ENCODE measurements at places on chromosomes 12 and 14.

- no peak for DNase-seq
Measured at GRCh38 chr12:21165048-21165447, 34.1 kb downstream of the SLCO1B1 start.

DNA sequence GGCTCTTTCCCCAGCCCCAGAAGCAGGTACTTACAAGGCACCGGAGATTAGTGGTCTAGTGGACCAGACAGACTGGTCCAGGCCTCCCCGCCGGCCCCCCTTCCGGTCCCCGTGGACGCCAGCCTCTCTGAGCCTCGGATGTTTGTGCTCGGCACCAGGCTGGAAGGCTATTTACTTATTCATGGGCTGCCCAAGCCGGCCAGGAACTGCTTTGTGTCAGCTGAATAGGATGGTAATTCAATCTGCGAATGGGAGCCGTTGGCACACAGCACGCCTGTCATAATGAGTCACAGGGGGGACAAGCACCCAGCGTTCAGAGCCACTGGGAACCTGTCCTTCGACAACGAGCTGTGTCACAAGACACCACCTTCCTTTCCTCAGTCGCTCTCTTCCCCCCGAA is 82.3 kb downstream of the RIMBP2 start:
- DNase-seq: peak; percentile 94

GRCh38 chr14:101734246-101734847 is 27.2 kb upstream of the PPP2R5C start:
- DNase-seq: no peak

DNA sequence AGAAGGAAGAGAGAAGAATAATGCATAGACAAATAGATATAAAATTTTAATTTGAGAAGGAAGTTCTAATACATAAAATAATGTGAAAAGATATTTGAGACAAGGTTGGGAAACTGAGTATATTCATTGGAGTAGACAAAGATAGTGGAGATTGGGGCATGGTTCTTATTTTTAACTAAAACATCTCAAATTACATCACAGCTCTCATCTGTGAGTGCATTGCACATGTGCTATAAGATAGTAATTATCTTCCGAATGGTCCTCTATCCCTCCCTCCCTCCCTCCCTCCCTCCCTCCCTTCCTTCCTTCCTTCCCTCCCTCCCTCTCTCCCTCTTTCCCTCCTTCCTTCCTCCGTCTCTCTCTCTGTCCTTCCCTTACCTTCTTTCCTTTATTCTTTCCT is 1104.0 kb upstream of the FLRT2 start:
- no peak for DNase-seq

GRCh38 chr12:53481939-53482586 is 17.2 kb downstream of the MAP3K12 start:
- DNase-seq: no peak

DNA sequence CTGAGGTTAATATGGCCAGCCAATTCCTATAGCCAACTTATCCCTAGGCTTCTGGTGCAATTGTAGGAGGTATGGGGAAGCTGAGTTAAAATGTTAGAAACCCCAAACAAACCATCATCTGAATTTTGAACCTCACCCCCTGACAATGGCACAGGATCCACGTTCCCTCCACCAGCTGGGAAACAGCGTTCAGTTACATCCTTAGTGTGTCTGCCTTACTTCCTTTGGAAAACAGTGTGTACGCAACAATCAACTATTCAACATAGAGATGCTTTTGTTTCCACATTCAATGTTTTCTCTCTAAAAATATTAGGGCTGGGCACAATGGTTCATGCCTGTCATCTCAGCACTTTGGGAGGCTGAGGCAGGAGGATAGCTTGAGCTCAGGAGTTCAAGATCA is 203.4 kb downstream of the TTC7B start:
- DNase-seq: no peak

GRCh38 chr14:99217066-99217955 is 54.7 kb downstream of the BCL11B start:
- DNase-seq: no peak

DNA sequence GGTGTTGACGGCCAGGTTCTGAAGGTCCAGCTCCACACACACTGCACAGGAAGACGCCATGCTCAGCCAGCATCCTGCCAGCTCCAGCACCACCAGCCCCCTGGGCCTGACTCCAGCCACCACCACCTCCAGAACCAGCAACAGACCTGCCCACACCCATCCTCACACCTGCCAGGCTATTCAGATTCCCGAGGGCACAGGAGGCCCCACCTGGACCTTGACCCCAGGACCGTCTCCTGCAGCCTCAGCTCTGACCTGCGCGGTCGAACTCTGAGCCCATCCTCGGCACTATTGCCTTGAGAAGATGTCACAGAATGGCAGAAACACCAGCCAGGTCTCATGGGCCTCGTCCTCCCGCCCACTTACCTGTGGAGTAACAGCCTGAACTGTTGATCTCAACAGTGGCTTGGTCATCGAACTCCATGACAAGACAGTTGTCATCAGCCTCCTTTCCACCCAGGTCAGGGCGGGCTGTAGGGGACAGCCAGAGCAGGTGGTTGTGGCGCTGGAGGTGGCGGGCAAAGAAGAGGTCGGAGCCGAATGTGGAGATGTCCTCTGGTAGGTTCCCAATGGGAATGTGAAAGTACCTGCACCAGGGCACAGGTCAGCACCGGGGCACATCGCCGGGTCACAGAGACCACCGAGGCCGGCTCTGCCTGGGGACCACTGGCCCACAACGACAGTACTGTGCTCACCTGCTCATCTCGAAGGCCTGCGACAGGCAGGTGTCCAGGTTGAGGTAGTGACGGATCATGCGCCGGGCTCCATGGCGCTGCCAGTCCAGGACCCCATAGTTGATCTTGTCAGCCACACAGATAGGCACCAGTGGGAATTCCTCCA is 23.5 kb downstream of the P2RX2 start:
- no peak for DNase-seq

DNA sequence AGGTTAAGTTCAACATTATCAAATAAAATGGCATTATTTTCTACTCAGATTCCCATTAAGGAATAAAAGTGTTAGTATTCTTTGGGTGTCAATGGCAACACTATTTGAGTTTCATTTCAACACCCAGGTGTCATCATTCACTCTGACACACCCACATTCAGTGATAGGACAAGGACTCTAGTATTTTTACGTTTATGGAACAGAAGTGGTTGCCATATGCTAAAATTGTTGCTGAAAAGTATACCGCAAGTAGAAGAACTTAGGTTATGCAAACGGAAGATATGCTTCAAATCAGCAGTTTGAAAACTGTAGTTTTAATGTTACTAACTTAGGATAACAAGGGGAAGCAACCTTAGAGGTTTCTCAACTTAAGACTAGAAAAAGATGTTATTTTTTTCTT is 20.0 kb upstream of the SGPP1 start:
- no peak for DNase-seq

DNA sequence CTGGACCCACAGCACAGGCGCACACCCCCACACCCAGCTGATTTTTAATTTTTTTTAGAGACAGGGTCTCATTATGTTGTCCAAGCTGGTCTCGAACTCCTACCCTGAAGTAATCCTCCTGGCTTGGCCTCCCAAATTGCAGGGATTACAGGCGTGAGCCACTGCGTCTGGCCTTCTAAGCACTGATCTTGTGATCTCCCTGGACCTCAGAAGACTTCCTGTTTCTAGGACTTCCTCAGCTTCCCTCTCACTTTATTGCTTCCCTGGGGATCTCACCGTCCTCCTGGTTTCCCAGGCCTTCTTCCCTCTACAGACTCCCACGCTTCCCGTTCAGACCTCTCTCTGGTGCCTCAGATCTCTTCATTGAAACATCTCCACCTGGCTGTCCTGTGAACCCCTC is 13.8 kb downstream of the ZNF839 start:
- no peak for DNase-seq

DNA sequence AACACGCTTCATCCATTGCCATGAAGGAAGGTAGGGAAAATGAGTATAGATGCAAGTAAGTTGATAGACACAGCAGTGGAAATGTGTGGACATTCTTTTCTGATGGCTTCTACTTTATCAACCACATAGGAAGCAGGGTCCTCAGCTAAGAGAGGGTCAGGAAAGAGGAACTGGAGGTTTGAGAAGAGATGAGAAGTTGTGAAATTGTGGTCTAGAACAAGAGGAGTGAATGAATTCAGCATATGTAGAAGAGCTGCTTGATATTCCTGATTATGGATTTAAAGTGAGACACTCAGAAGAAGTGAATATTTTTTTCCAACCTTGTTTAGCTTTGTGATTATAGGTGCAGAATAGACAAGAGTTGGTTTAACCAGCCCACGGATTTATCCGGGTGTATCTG is 128.5 kb downstream of the SLC15A5 start:
- no peak for DNase-seq

GRCh38 chr12:65203376-65203775 is 34.0 kb downstream of the LEMD3 start:
- DNase-seq: no peak

DNA sequence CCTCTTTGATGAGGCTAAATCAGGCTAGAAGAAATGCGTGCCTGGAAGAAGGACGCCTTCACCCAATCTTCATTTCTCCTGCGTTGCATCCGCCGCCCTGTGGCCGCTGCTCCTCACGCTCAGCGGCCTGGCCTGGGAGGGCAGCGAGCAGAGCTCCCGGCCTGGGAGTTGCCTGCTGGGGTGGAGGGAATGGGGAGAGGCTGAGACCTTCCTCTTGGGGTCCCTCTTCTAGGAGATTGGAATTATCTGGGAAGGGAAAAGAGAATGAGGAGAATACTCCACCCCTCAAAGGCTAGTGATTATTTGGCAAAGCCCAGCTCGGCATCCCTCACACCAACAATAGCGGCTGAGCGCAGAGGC is 2.4 kb upstream of the HOXC12 start:
- DNase-seq: no peak

- no peak for DNase-seq
Measured at GRCh38 chr12:112988224-112988623, 9.9 kb downstream of the OAS2 start.

GRCh38 chr12:66309606-66310005 is 7.3 kb downstream of the HELB start:
- no peak for DNase-seq

DNA sequence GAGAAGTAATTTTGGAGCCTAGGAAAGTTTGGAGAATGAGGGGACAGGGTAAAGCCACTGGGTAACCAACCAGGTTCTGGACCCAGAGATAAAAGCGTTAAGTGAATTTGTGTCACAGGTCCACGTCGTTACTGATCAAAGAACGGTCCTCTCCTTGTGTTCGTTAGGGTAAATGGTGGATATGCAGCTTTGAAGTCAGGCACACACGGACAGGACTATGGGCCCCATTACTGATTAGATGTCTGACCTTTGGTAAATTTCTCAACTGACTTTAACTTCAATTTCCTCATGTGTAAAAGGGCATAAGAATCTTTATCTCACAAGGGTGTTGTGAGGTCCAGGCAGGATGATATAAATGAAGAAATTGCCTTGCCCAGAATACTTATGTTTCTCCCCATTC is 76.6 kb downstream of the EMP1 start:
- DNase-seq: no peak

- DNase-seq: no peak
Measured at GRCh38 chr14:52538623-52539022, 13.7 kb downstream of the TXNDC16 start.

DNA sequence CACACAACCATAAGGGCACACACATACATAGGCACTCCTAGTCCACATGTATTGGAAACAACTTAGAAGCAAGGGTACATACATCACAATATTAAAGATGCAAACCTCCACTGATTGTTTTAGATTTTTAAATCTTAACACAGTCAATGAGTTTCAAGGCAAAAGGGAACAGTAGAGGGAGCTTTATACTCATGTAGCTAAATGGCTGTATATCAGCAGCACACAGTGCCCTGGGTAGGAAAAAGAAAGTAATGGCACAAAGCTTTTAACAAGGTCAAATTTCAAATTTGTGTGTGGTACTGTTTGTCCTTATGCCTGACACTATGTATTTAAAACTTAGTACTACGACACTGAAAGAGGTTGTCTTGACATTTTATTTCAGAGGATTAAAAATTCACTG is 262.0 kb downstream of the MED13L start:
- no peak for DNase-seq

GRCh38 chr14:93018366-93018765 is 95.4 kb downstream of the CHGA start:
- DNase-seq: no peak

- DNase-seq: no peak
Measured at GRCh38 chr14:75896341-75896740, 85.5 kb downstream of the TGFB3 start.

- DNase-seq: no peak
Measured at GRCh38 chr14:100580316-100581227, 6.6 kb downstream of the BEGAIN start.

DNA sequence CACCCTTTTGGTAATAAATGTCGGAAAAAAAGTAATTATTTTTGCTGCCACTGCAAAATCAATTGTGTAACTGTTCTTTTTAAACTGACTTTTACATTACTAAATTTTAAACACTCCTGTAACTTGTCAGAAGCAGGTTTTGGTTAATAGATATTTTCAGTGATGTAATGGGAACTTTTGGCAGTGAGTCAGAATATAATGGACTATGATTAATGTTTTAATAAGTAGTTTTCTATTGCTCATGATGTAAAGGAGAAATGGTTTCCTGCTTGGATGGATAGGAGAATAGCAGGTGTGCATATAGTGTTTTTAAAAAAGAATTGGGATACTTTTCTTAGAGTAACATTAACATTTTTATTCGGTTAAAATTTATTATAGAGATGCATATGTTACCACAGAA is 58.8 kb downstream of the TRMT5 start:
- no peak for DNase-seq

GRCh38 chr12:93851257-93851671 is 174.1 kb downstream of the CRADD start:
- no peak for DNase-seq

DNA sequence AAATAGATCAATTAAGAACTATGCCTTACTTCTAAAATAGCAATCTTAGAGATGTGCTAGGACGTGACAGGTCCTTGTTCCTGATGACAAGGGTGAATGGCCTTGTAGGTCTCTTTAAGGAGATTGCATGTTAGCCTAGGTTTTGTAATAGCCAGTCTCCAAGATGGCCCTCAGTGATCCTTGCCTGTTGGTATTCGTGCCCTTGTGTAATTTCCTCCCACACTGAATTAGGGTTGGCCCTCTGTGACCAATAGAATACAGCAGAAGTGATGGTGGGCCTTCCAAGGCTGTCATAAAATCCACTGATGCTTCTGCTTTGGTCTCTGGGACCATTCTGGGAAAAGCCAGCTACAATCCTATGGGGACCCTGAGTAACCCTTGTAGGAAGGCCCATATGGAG is 38.2 kb upstream of the SNX6 start:
- DNase-seq: no peak

GRCh38 chr14:37437490-37437889 is 157.6 kb downstream of the FOXA1 start:
- DNase-seq: no peak

- no peak for DNase-seq
Measured at GRCh38 chr12:29672580-29672979, 111.2 kb downstream of the TMTC1 start.

GRCh38 chr12:39835517-39836489 is 216.2 kb upstream of the ABCD2 start:
- no peak for DNase-seq

All from NCI-H187 (cell line).